Fibroblast of pulmonary artery (primary cell): ENCODE measurements at places on chromosomes 7 and 10.

- DNase-seq = peak; percentile 58
These were observed 9.9 kb downstream of the VIM start for GRCh38 chr10:17237915-17238444.

DNA sequence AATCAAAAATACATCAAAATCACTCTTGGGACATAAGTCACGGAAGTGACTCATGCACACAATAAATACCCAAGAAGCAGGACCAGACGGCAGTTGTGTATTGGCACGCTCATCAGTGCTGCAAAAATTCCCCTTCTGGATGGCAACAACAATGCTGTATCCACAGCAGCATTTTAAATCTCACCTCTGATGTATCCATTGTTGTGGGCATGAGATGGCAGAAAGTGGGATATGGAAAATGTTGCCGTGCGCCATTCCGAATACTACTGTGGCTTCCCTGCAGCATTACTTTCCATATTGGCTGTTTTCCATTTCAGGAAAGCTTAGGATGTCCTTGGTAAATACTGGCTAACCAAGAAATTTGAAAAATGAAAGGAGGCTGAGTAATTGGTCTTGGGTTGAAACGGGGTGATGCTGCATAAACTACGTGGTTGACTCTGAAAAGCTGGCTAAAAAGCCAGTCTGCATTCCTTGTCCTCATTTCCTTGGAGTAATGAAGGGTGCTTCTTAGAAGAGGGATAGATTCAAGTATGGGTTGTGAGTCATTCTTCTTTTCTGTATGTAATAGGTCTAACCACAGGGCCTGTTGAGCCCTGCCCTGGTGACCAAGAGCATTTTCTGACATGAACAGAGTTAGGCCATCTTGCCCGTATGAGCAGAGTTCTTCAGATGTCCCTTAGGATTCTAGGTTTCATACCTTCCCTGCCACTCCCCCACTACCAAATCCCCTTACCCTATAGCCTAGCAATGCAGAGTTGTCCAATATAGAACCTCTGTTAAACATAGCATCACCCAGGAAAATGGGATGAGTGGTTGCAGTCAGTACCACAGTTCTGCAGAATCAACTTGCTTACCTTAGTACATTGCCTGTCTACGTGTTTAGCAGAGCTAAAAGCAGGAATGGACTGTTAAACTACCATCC is 36.3 kb upstream of the TOMM7 start:
- peak; percentile 91 for DNase-seq

GRCh38 chr7:51543801-51544553 is 227.4 kb upstream of the COBL start:
- DNase-seq = no peak

- no peak for DNase-seq
These were observed 17.4 kb downstream of the ESYT2 start for GRCh38 chr7:158811894-158812293.
